H4 (cell line): ENCODE measurements at places on chromosomes 2 and 18. TPM values are rescaled to one million over a fixed set of nuclear protein-coding genes. Genes with fewer than 3 reads are reported as not detected.

- DNase-seq, result no peak
Measured at GRCh38 chr2:134232461-134232860, 21.4 kb upstream of the MGAT5 start.

DNA sequence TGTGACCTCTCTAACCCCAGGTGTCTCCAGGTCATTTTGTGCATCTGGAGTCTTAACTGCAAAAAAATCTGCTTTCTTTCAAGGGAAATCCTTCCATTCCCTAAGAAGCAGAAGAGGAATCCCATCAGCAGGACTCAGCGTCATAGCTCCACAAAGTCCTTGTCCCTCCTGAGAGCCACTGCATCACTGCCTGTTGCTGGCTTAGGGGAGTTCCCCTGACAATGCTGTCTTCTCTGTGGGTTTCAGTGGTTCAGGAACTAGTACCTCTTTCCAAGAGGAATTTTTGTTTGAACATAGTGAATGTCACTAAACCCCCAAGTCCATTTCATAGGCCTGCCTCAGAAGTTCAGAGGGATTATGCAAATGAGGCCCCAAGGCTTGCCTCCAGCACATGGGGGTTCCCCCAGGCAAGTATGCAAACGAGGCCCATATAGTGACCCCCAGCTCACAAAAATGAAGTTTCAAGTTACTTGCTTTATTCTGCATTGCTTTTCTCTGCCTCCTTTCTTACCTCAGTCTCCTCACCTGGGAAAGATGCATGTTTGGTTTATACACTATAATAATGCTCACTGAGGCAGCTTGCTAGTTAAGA, 513.9 kb upstream of the MEX3C start:
- no peak for DNase-seq

DNA sequence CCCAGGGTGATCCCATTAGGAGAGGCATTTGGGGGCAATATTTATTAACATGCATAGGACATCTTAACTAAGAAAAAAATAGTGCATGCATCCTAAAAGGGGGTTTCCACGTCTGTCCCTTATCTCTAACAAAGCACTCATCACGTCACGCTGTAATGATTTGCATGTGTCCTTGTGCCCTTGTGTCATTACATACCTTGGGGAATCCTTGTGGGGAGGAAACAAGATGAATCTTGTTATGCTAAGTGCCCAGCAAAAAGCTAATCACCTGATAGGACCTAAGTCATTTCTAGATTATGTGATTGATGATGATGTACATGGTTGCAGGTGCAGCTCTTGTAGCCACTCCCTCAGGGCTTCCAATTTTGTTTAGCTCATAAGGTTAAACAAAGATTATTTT, 250.9 kb downstream of the FBXO15 start:
- DNase-seq, result no peak

DNA sequence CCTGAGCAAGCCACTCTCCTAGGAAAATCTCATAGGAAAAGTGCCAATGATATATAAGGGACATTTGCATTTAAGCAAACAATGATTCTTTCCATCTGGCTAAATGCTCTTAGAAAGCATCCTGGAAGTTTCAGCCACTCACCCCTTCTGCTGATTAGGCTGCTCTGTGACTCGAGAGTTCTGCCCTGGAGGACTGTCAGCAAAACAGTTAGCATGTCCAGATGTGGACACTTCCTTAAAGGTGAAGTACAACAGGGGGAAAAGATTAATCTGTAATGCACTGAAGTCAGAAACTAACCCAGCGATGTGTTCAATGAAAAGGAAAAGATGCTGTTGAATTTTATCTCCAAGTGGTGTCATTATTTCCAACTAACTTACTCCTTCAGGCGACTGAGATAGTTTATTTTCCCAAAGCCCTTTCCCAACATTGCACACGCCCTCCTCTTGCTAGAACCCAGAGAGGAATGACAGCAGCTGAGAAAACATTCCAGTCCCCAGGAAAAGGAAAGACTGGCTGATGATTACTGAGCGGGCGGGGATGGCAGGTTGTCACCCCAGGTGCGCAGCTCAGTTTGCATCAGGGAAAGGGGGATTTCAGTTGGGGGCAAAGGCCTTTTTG, 214.0 kb downstream of the SS18 start:
- DNase-seq, result no peak

DNA sequence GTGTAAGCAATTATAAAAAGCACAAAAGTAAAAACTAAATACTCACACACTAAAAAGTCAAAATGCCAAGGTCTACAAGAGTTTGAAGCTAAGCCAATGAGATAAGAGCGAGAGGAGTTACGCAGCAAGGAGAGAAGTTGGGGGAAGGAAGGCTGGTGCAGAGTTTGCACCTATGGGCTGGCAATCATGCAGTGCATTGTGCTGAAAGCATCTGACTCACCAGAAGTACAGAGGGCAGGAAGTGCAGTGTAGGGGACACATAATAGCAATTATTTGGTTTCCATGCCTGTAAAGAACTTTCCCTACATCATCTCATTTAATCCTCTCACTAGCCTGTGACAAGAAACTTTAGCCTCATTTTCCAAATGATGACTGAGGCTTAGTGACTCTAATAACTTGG, 142.7 kb upstream of the KYNU start:
- no peak for DNase-seq

The TEKT4 gene
- total RNA-seq, result not detected in 2 replicates

The POTEE gene
- 0.31 and 1.6 TPM in 2 replicates for total RNA-seq
